HEK293T (cell line): ENCODE measurements at places on chromosomes 16 and 17.

GRCh38 chr16:7731141-7731540, 398.5 kb downstream of the RBFOX1 start:
- DNase-seq: no peak

DNA sequence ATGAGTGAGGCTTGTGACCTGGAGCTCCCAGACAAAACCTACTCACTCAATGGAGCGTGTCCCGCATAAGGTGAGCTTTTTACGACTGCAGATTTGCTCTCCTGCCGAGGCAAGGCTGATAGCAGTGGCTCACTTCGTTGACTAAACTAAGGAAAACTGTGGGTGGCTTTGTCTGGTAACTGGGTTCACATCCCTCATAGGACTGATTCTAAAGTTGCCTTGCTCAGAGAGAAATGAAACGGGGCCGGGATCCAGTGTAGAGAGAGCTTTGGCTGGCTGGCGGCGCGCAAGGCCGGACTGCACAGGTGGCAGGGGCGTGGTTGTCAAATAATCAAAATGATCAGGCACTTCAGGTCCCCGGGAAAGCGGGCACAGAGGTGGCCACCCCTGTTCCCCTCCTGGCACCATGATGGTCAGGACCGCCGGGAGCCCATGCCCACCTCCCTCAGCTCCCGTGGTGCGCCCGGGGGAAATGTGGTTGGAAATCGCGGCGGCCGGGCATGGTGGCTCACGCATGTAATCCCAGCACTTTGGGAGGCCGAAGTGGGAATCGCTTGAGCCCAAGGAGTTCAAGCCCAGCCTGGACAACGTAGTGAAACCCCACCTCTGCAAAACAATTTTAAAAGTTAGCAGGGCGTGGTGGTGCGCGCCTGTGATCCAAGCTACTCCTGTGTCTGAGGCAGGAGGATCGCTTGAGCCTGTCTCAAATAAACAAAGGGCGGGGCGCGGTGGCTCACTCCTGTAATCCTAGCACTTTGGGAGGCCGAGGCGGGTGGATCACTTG, 26.6 kb upstream of the OR1F1 start:
- DNase-seq: no peak

- no peak for DNase-seq
Observed at GRCh38 chr16:75227361-75228142, 8.8 kb downstream of the CTRB1 start.

DNA sequence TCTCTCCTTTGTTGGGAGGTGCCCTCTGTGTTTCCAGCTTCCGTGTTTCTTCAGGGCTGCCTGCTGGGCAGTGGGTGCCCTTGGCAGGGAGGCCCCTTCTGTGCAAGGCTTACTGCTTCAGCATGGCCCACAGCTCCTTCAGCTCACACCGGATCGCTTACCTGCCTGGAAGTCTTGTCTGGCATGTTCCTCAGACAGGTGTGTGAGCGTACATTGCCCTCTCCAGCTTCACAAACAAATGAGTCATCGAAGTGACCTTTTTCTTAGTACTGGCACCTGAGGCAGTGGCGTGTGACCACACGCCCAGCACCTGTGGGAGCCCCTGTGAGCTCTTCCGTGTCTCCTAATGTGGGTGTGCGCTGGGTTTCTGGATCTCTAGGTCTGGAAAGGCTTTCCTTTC, 3.5 kb downstream of the RAB40C start:
- DNase-seq: no peak

DNA sequence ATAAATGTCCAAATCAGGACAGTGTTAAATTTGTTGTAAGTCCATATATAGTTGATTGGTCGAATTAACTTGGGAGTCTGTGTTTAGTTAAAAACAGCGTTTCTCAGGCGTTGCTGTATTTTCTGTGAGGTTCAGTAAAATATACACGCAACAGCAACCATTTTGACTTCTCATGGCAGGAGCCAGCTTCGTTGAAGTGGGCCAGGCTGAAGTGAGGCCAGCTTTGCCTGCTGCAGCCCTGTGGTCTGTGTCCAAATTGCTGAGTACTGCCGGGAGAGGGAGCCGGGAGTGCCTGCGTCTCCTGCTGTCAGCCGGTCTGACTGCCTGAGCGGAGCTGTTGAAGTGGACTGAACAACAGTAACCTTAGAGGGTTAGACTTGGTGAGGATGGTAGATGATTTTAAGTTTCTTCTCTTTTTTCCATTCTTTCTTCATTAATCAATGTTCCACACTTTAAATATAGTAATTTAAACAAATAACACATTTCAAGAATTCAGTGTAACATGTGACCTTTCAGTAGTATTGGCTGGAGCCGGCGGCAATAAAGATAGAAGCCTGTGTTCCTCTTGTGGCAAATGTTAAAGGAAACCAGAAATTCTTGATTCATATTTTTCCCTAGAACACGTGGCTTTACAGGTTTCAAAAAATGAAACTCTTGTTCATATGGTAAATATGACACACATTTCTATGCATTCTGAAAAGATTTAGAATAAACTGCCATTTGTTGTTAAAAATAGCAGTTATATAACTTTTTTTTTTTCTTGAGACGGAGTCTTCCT, 37.0 kb upstream of the ZNF750 start:
- DNase-seq: peak; percentile 85

- no peak for DNase-seq
Observed at GRCh38 chr16:85605912-85606841, 6.9 kb upstream of the GSE1 start.

GRCh38 chr16:8885674-8886592, 3.8 kb downstream of the LITAFD start:
- no peak for DNase-seq
